ENCODE measurements at places on chromosomes 3 and 15.

DNA sequence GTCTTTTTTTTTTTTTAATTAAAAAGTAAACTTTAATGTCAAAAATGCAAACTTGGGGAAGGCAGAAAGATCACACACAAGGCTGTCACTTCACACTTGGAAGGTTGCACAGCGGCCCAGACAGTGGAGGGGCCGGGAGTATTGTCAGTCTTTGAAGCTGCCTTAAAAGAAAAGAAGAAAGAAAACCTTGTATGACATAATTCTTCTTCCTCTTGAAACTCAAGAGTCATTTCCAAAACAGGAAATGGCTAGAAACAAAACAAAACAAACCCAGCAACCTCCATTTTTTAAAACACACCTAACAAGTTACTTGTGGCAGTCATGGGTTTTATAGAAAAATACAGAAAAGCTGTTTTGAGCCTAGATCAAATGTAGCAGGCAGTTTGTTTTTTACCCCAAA lies 68.1 kb upstream of the MAGI1 start:
- DNase-seq = no peak

DNA sequence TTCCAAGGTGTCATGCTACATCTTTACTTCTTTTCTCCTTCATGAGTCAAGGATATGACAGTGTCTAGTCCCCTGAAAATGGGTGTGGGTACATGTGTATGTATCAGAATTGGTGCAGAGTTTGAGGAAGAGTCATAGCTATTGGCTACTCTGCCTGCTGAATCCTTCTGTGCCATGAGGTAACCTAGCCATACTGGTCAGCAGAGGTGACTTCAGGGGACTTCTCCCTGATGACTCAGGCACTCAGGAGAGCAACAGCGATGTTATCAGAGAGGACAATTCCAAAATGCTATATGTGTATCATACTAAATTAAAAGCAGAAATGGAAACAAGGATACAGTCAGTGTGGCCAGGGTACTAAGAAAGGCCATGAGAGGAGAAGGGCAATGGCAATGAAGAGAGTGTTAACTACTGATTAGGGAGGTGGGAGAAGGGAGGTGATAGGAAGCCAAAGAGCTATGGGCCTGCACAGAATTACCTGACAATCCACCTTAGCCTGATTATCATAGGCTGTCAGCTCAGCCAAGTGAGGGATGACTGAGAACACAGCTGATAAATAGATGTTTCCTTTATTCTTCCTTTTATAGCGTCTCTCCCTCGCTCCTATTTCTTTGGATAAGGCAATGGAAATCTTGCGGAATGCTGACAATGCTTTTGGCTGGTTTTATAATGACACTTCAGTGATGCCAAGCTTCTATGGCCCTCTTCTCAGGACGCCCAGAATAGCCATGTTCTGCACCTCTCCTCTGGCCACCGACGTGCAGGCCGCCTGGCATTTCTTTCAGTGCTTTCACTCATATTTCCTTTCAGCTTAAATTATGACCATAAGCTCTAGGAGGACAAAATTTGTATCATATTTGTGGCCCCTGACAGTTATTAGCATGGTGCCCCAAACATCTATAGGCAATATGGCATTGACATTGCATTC lies 90.6 kb downstream of the FGF12 start:
- no peak for DNase-seq

GRCh38 chr3:188906236-188906635 lies 265.5 kb upstream of the TPRG1 start:
- no peak for DNase-seq

DNA sequence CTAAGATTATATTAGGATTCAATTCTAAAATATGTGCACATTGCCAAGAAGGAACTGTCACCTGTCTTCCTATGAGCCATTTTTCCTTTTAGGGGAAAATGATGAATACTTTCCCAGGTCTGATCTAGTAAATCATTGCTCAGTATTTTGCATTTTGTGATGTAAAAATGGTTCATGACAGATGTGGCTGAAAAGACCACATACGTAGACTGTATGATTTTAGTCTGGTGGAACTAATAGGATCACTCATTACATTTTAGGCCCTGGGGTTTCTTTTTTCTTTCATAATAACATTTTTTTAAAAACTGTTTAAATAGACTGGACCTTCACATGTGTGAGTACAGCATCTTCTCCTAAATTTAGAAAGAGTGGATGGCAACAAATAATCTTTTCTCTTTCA lies 201.7 kb upstream of the MLF1 start:
- no peak for DNase-seq

All from stimulated activated CD4-positive, alpha-beta T cell treated with anti-CD3 and anti-CD28 coated beads, Interleukin-1b, Interleukin-23, amount 100 ng/mL, for 24 hours (primary cell).